ENCODE measurements at places on chromosomes 7 and 10. TPM values are rescaled to one million over a fixed set of nuclear protein-coding genes. Genes with fewer than 3 reads are reported as not detected.

GRCh38 chr10:61284222-61284890, 168.8 kb downstream of the TMEM26 start:
- peaks cover 15% of the 10 kb centered on the region for H3K36me3 ChIP-seq
- peaks cover 47% of the 10 kb centered on the region for H3K4me1 ChIP-seq
- no peak for DNase-seq

GRCh38 chr10:78390051-78390450, 356.4 kb downstream of the RPS24 start:
- no peak overlapping the region for H3K27ac ChIP-seq
- DNase-seq: no peak
- H3K27me3 ChIP-seq: peaks cover 2% of the 10 kb centered on the region
- H3K4me3 ChIP-seq: no peak overlapping the region
- no peaks in the 10 kb centered on the region for H3K36me3 ChIP-seq

Gene EMX2
- total RNA-seq: not detected

Gene TAS2R4
- 0.73 TPM for total RNA-seq

- H3K27me3 ChIP-seq: no peaks in the 10 kb centered on the region
- peaks cover 6% of the 10 kb centered on the region for H3K4me1 ChIP-seq
- no peak overlapping the region for H3K27ac ChIP-seq
- H3K36me3 ChIP-seq: peaks cover 33% of the 10 kb centered on the region
- peak; percentile 69 for DNase-seq
Observed at GRCh38 chr10:102729029-102730026, 14.4 kb upstream of the WBP1L start.

Gene SKIDA1
- total RNA-seq: 0.38 TPM

Gene NRCAM
- total RNA-seq: not detected

DNA sequence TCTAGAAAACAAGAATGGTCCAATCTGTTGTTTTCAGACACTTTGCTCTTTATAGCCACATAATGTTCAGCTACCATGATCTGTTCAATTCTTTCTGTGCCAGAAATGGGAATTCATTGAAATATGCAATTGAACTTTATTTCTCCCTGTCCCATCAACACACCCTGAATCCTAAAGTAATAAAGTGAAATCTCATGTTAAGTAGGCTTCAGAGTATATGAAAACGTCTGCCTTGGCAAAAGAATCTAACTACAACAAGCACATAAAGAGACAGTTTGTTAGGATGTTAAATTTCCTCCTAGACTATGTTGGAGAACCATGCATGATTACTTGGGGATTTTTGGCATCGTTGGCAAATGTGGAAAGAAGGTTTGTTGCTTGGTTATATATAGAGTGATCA, 722.7 kb downstream of the XPNPEP1 start:
- no peak overlapping the region for H3K27ac ChIP-seq
- H3K36me3 ChIP-seq: no peaks in the 10 kb centered on the region
- H3K27me3 ChIP-seq: no peaks in the 10 kb centered on the region
- H3K4me1 ChIP-seq: no peaks in the 10 kb centered on the region
- no peak for DNase-seq

GRCh38 chr10:69141304-69141703, 17.3 kb downstream of the VPS26A start:
- peaks cover 16% of the 10 kb centered on the region for H3K36me3 ChIP-seq
- no peaks in the 10 kb centered on the region for H3K27me3 ChIP-seq
- H3K4me1 ChIP-seq: peaks cover 4% of the 10 kb centered on the region
- no peak overlapping the region for H3K27ac ChIP-seq
- H3K4me3 ChIP-seq: no peak overlapping the region
- DNase-seq: no peak

GRCh38 chr10:45655219-45655618, 17.4 kb downstream of the ZFAND4 start:
- H3K4me1 ChIP-seq: peaks cover 26% of the 10 kb centered on the region
- H3K36me3 ChIP-seq: peaks cover 48% of the 10 kb centered on the region

- no peaks in the 10 kb centered on the region for H3K4me1 ChIP-seq
- no peaks in the 10 kb centered on the region for H3K36me3 ChIP-seq
- DNase-seq: no peak
- H3K27ac ChIP-seq: no peak overlapping the region
- H3K4me3 ChIP-seq: no peak overlapping the region
Observed at GRCh38 chr7:147567043-147567442, 1023.5 kb upstream of the C7orf33 start.

- H3K36me3 ChIP-seq: no peaks in the 10 kb centered on the region
- no peak overlapping the region for H3K27ac ChIP-seq
- peaks cover 2% of the 10 kb centered on the region for H3K27me3 ChIP-seq
- no peaks in the 10 kb centered on the region for H3K4me1 ChIP-seq
- no peak overlapping the region for H3K4me3 ChIP-seq
Observed at GRCh38 chr7:113202284-113202683, 83.9 kb upstream of the SMIM30 start.

DNA sequence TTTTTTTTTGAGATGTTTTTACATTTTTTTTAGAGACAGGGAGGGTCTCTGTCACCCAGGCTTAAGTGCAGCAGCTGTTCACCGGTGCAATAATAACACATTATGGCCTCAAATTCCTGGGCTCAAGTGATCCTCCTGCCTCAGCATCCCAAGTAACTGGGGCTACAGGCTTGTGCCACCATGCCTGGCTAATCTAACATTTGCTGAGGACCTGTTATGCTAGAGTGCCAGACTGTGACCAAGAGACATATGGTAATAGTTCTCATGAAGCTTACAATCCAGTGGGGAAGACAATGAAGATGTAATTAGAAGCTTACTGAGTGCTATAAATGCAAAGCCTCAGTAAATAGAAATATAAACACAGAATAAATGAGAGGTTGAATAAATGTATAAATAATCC, 17.6 kb upstream of the ORC5 start:
- no peaks in the 10 kb centered on the region for H3K36me3 ChIP-seq
- no peaks in the 10 kb centered on the region for H3K4me1 ChIP-seq
- H3K27ac ChIP-seq: no peak overlapping the region
- H3K27me3 ChIP-seq: peaks cover 22% of the 10 kb centered on the region

- no peaks in the 10 kb centered on the region for H3K27me3 ChIP-seq
- H3K4me3 ChIP-seq: no peak overlapping the region
- H3K4me1 ChIP-seq: peaks cover 47% of the 10 kb centered on the region
- no peak for DNase-seq
- H3K36me3 ChIP-seq: no peaks in the 10 kb centered on the region
- H3K27ac ChIP-seq: peak overlapping the region; percentile 52
Observed at GRCh38 chr10:72263613-72264241, 10.0 kb upstream of the DDIT4 start.

GRCh38 chr10:119190353-119190752, 11.7 kb upstream of the PRDX3 start:
- no peak for DNase-seq
- peaks cover 21% of the 10 kb centered on the region for H3K4me1 ChIP-seq
- H3K27me3 ChIP-seq: peaks cover 5% of the 10 kb centered on the region

- no peaks in the 10 kb centered on the region for H3K27me3 ChIP-seq
- no peaks in the 10 kb centered on the region for H3K36me3 ChIP-seq
- no peak overlapping the region for H3K4me3 ChIP-seq
- H3K27ac ChIP-seq: no peak overlapping the region
- DNase-seq: no peak
Observed at GRCh38 chr7:88929719-88930118, 134.2 kb upstream of the TEX47 start.

GRCh38 chr10:5971315-5971832, 6.0 kb downstream of the IL15RA start:
- peak overlapping the region; percentile 84 for H3K27ac ChIP-seq
- H3K36me3 ChIP-seq: peaks cover 38% of the 10 kb centered on the region
- peaks cover 59% of the 10 kb centered on the region for H3K4me1 ChIP-seq
- peak; percentile 62 for DNase-seq

GRCh38 chr10:99285881-99286280, 43.3 kb upstream of the CNNM1 start:
- no peaks in the 10 kb centered on the region for H3K36me3 ChIP-seq
- H3K27me3 ChIP-seq: peaks cover 4% of the 10 kb centered on the region
- no peak overlapping the region for H3K27ac ChIP-seq
- no peak overlapping the region for H3K4me3 ChIP-seq

DNA sequence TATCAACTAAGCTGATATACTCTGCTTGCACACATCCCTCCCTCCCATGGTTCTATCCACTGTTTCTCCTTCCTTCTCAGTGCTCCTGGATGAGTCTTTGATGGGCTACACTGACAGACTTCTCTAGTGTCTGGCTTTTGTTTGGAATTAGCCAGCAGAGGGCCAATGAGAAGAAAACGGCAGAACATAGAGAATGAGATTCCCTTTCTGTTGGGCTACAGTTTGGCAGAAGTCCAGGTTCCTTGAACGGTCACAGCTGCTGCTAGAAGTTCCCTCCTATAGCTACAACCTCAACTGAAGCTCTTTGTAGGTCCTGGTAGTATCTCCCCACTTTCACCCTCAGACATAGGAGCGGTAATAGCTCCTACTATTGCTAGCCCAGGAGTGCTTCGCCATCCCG, 251.1 kb upstream of the LRRN3 start:
- DNase-seq: no peak
- no peaks in the 10 kb centered on the region for H3K4me1 ChIP-seq
- H3K36me3 ChIP-seq: no peaks in the 10 kb centered on the region
- H3K27me3 ChIP-seq: no peaks in the 10 kb centered on the region
- H3K4me3 ChIP-seq: no peak overlapping the region

- H3K27me3 ChIP-seq: peaks cover 4% of the 10 kb centered on the region
- no peak overlapping the region for H3K27ac ChIP-seq
- no peaks in the 10 kb centered on the region for H3K4me1 ChIP-seq
Observed at GRCh38 chr7:159136013-159136412, 8.7 kb downstream of the VIPR2 start.

DNA sequence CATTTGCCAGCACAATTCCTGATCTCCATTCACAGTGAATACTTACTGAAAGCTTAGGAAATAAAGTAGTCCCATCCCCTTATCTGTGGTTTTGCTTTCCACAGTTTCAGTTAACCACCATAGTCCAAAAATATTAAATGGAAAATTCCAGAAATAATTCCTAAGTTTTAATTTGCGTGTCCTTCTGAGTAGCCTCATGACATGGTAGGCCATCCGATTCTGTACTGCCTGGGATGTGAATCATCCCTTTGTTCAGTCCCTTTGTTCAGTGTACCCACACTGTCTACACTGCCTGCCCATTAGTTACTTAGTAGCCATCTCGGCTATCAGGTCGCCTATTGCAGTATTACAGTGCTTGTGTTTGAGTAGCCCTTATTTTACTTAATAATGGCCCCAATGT, 14.2 kb downstream of the RAB11FIP2 start:
- DNase-seq: no peak
- H3K27ac ChIP-seq: no peak overlapping the region
- H3K4me1 ChIP-seq: peaks cover 19% of the 10 kb centered on the region
- no peaks in the 10 kb centered on the region for H3K27me3 ChIP-seq
- no peak overlapping the region for H3K4me3 ChIP-seq

- no peak overlapping the region for H3K4me3 ChIP-seq
- peaks cover 7% of the 10 kb centered on the region for H3K4me1 ChIP-seq
- no peak for DNase-seq
- no peaks in the 10 kb centered on the region for H3K27me3 ChIP-seq
- H3K27ac ChIP-seq: no peak overlapping the region
- peaks cover 53% of the 10 kb centered on the region for H3K36me3 ChIP-seq
Observed at GRCh38 chr10:88928254-88928653, 24.3 kb downstream of the ACTA2 start.

Gene VAX1
- total RNA-seq: not detected

Measured in activated CD4-positive, alpha-beta memory T cell treated with anti-CD3 and anti-CD28 coated beads, Interleukin-2, amount 10 ng/mL, durations not matched to agents 7 days and 5 days (primary cell).